ENCODE measurements at places on chromosomes 7 and 10. TPM values are rescaled to one million over a fixed set of nuclear protein-coding genes. Genes with fewer than 3 reads are reported as not detected.

PTN gene
- not detected for total RNA-seq

DNA sequence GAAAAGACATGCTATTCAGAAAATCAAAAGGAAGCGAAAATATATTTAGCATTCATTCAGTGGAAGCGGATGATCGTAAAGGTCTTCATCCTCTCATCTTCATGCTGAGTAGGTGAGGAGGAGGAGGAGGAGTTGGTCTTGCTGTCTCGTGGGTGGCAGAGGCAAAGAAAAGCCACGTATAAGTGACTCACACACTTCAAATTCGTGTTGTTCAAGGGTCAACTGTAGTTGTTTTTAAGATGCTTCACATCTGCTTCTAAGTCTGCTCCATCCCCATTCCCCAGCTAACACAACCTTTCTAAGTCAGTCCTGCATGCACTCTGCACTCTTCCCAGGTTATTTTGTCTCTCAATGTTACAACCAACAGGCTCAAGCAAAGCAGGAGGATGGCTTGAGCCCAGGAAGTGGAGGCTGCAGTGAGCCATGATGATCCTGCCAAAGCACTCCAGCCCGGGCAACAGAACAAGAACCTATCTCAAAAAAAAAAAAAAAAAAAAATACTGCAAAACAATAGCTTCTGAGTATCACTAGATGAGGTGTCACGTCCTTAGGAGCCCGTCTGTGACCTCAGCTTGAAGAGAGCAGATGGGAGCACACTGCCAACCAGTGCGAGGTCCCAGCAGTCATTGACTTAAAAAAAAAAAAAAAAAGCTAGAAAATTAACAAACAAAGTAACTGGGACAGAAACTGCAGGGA, 70.5 kb downstream of the SFMBT2 start:
- no peak for DNase-seq

KAZALD1 gene
- not detected for total RNA-seq

DNA sequence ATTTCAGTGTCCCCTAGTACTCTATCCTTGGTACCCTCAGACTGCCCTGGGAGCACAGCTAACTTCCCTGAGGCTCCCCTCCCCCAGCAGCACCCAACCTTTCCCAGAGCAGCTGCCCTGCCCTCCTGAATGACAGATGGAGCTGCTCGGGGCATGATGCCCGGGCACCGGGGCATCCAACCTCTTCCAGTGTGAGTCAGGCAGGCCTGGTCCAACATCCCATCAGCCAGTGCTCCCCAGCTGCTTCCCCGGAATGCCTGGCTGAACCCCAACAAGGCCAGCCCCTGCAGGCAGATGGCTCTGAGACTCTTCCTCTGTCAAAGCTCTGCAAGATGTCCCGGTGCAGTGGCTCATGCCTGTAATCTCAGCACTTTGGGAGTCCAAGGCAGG, 11.9 kb upstream of the TSPAN15 start:
- no peak for DNase-seq

DNA sequence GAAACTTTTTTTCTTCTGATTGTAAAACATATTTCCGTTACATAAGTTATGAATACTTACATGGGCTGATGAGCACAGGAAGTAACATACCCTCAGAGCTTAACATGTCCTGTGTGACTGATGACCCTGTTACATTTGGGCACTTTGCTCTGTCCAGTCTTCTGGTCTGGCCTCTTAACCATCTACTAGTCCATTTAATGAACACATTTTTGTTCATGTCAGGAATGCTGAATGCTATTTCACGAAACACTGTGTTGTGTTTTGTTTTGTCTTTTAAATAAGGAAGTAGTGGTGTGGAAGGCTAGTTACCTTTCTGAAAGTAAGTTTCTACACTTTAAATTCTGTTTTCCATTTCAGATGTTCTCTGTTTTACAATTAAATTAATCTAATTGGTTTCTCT, 77.7 kb downstream of the RBM33 start:
- DNase-seq = no peak

GRCh38 chr7:1677206-1678080, 7.4 kb downstream of the ELFN1 start:
- DNase-seq = no peak

DNA sequence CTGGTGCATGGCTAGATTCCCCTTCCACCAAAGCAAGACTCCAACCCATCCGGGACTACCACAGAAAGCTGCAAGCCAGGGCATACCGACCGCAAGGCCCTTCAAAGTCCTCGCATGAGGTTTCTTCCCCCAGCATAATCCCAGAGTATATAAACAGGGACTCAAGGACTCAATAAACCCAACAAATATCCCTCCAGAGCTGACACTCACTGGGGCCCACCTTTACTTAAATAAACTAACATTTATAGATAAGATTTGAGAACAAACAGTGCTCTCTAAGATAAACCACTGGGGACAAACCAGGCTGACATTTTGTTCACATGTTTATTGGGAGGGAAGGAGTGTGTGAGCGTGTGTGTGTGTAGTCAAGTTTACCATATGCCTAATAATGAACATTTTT, 138.2 kb downstream of the ADAM12 start:
- DNase-seq = no peak

CALML5 gene
- not detected for total RNA-seq

DNA sequence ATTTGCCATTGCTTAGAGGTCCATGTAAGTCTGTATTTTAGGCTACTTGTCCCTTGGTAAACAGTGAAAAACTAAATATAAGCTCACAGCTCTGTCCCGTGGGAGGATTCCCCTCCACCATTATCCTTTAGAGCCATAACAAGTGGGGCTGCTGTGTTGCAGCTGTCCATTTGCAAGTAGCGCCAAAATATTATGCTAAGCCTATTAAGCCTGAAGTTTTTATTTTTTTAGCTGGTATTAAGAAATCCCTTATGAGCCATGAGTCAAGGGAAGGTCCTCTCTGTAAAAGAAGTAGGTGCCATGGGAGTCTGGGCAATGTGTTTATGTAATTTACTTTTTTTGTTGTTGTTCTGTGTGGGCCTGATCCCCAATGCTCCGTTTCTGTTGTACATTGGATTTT, 183.9 kb downstream of the THSD7A start:
- no peak for DNase-seq

ZPBP gene
- total RNA-seq = not detected

DNA sequence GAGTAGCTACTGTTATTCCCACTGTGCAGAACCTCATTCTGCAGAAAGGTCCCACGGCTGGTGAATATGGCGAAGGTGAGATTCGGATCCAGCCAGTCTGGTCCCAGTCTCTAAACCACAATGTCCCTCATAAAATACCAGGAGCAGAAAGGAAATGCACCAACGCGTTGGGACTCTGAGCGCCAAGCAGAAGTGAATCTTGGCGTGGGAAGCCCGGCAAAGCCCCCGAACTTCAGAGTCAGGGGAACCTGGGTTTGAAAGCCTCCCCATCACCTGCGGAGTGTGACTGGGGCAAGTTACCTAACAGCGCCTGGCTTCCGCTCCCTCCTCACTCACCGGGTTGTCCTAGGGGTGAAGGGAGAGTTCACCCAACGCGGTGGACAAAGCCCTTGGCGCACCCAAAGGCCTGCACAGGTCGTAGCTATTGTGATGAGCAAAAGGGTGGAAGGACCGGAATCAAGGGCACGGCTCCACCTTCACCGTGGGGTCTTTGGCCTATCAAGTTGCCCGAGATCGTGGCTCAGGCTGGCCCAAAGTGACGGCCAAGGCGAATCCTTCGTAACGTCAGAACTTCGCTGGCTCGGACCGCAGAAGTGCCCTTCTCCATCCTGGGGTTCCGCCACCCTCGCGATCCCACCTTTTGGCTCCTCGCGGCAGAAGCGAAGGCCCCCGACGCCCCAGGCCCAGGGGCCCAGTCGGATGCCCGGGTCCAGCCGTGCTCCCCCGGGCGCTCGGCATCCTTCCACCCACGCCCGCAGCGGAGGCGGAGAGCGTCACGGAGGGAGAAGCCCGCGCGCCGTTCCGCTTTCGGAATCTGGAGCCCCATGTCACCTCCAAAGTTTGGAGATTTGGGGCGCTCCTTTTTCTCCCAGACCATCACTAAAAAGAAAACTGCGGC, 811 bp downstream of the RGS10 start:
- DNase-seq = peak; percentile 44

SEMA3C gene
- total RNA-seq = 0.23 TPM

BLNK gene
- total RNA-seq = 1.7 TPM

RAB18 gene
- 56.5 TPM for total RNA-seq

MIOS gene
- 33.4 TPM for total RNA-seq

- no peak for DNase-seq
Measured at GRCh38 chr7:137007001-137007694, 138.7 kb downstream of the CHRM2 start.

PCLO gene
- 0.03 TPM for total RNA-seq

GRCh38 chr10:76839276-76839675, 798.3 kb downstream of the KCNMA1 start:
- no peak for DNase-seq

DNA sequence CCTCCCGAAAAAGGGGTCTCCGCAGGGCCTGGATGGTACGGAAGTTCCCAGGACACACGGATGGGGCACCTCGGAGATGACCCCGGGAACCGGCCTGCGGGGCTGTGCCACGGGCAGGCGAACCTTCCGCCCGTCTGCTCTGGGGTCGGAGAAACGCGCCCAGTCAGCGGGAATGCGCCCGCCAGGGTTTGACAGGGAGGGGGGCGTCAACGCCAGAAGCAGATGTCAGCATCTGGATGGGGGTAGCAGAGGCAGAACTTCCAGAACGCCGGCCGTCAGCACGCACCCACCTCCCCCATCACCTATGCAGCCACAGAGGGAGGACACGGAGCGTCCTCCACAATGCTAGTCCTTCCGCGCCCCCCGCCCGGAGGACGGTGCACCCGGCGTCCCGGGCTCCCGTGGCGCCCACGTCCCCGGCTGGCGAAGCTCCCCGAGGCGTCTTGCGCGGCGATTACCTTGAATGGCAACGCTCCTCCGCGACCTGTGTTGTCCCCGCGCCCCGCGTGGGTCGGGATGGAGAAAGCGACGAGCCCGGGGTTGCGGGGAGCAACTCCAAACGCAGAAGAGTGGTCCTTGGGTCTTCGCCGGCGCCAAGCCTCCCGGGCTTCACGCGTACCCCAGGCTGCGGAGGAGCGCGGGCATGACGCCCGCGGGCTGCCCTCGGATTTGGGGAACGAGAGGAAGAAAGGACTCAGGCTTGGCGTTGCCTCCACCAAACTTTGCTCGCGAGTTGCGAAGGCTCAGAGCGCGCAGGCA, 561 bp downstream of the FGFR2 start:
- no peak for DNase-seq

GPR26 gene
- total RNA-seq = not detected

DNA sequence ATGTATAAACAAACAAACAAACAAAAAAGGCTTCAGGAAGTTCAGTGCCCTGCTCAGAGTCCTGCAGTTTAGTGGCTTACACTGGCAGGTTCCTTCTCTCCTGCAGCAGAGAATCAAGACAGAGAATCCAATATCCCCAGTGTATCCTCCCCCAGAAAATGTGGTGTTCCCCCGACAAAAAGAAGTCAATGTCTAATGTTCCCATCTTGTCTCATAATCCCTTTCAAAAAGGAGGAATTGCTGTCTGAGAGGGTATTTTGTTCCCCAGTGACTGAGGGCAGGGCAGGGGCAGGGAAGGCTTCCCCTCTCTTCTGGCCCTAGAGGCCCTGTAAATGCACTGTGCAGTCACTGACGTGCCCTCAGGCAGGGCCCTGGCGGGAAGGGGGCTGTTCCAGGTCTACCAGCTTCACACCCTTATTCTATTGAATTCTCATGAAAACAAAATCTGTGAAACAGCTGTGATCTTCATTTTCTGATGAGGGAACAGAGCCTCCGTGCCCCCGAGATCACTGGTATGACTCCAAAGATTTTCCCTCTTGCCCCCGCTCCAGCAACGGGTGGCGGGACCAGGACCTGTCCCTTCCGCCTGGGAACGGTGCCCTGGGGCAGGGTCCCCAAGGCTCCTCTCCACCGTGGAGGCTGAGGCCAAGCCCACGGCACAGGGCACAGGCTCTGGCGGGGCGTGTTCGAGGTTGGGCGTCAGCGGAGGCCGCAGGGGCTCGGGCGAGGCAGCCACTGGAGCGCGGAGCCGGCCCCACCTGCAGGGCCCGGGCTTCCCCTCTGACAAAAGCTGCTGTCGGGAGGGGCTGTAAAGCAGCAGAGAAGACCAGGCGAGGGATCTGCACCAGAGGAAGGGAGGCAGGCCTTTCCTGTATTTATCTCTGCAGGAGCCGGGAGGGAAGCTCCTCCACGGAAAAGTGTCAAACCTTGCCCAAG, 13.4 kb upstream of the WDFY4 start:
- no peak for DNase-seq

CYP2E1 gene
- total RNA-seq = 3.8 TPM

DNA sequence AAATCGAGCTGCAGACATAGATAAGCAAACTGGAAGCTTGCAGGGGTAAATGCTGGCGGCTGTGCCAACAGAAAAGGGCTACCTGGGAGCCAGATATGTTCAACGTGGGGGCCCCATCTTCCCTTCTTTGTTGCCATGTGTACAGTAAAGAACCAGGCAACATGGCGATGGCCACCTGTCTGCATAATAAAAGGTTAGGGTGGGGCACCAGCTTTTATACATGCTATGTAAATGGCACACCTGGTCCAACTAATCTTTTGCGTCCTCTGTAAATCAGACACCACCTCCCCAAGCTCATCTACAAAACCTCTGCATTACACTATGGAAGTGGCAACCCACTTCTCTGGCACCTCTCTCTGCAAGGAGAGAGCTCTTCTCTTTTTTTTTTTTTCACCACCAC, 13.9 kb downstream of the BUD31 start:
- DNase-seq = no peak

RPEL1 gene
- total RNA-seq = not detected

DNA sequence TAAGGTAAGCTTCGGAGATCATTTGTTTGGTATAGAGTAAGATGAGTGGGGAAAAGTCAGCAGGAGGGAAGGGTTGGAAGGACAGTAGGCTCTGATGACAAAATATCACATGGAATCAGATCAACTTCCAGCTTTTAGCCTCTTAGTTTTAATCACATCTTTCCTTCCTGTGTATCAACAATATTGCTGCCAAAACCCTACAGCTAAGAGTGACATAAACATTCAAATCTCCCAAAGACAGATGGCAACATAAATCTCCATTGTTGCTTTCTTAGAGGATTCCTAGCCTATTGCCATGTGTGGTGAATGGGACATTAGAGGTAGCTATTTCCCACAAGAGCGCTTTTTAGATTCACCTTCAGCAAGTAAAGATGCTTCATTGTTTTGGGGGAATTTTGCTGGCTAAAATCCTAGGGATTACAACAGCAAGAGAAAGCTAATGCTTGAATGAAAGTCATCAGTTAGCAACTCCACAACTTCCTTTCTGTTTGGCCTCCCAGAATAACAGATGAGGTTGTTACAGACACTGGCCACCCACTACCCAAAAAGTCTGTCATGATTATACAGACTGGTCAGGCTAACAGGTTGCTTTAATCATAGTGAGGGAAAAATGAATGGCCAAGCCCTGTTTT, 35.2 kb upstream of the FZD1 start:
- no peak for DNase-seq

DNAJC9 gene
- 19.3 TPM for total RNA-seq
